ENCODE measurements at places on chromosomes 1 and 21. TPM values are rescaled to one million over a fixed set of nuclear protein-coding genes. Genes with fewer than 3 reads are reported as not detected.

The SIK1 gene
- 0.98 TPM for total RNA-seq

GRCh38 chr1:204105131-204105515, 32.2 kb downstream of the SOX13 start:
- no peak for DNase-seq

DNA sequence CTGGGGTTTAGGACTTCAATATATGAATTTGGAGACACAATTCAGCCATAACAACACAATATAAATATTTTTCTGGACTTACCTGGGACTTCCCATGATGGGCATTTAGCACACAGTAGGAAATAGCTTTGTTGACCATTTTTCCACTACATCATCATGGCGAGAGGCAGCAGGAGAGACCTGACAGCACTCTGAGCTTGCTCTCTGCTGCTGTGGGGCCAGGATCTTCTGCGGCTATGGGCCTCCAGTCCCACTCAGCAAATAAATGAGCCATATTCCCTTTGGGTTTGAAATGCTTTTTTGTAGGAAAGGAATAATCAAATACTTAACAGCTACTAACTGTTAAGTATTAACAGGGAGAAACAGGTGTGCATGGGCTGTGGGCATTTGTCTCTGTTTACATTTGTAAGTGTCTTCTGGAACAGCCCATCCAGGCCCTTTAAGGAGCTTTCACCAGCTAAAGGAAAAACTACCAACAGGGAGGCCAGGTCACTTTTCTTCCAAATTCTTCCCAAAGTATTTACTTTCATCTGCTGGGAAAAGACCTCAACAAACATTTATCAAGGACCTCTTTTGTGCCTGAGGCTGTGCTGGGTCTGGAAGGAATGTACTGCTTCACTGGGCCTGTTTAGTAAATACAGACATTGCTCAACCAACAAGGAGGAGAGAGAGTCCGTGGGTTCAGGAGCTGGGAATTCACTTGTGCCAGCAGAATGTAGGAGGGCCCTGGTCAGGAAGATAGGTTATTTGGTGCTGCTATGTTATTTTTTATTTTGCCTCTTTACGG, 133.2 kb downstream of the LRIG2 start:
- DNase-seq = no peak

The PRKAB2 gene
- 15.0 TPM for total RNA-seq

GRCh38 chr1:156740237-156740740, 599 bp downstream of the MRPL24 start:
- peak; percentile 35 for DNase-seq

DNA sequence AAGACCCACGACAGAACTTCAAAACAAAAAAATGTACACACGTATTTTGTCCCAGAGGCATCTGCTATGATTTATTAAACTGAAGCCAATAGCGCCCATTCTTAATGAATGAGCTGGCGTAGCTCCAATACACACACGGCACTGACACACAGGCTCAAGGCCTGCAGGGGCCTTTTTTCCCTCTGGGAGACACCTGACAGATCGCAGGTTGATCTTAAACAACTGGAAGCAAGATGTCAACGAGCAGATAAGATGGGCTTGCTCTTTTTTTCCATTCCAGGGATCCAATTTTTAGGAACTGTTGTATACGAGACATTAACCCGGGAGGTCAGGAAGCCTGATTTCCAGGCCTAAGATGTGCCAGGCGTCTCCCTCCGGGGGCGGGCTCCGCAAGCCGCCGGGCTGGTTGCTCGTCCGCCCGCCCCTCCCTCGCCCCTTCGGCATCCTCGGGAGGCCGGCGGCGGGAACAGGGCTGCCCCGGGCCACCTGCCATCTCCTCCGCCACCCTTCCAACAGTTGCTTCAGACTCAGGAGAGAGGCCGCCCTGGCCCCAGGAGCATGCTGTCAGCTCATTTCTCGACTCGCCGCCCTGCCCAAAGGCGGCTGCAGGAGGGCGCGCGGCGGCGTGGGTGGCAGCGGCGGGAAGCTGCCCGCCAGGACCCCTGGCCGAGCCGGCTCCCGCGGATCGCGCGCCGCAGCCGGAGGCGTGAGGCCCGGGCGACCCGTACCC, 735 bp downstream of the TTC13 start:
- peak; percentile 49 for DNase-seq

DNA sequence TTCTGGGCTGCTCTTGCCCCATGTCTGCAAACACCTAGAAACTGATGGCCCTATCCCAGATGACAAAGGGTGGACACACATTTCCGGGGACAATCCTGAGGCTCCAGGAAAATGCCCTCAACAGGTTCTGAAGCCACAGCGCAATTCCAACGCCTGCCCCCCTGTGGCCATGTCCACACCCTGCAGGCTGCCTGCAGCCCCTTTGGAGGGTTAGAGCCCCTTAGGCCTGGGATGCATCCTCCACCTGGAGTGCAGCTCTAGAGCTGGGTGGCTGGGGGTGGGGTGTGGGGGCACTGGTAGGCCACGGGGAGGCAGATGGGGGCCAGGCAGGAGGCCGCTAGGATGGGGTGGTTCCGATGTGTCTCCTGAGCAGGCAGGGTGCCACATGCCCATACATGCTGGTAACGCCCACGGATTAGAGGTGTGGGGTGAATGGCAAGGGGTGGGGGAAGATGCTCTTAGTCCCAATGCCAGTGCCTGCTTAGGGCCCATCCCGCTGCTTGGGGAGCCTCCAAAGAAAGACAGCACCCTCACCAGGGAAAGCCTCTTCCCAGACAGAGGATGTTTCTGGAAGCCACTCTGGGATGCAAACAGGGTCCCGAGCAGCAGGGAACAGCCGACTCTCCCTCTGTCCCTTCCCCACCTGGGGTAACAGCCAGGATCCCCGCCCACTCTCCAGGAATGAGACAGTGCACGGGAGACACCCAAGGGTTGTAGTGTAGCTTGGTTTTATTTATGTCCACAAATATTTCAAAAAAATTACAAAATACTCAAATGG, 34.0 kb downstream of the SLC45A1 start:
- DNase-seq = peak; percentile 64

The PRUNE1 gene
- total RNA-seq = 21.4 TPM

DNA sequence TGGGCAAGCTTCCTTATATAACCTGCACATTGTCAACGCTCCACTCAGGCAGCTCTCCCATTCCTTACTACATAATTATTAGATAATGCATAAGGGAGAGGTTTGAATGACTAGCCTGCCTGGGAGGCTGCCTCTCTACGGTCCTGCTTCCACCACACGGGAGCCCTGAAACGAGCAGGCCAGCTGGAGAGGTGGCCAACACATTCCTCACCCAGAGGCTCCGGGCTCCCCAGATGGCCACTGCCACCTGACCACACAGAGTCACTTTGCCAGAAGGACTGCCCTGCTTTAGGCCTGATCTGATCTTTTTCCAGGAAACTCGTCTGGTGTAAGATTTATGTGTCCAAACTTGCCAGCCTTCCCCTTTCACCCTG, 27.9 kb downstream of the HIVEP3 start:
- DNase-seq = no peak

DNA sequence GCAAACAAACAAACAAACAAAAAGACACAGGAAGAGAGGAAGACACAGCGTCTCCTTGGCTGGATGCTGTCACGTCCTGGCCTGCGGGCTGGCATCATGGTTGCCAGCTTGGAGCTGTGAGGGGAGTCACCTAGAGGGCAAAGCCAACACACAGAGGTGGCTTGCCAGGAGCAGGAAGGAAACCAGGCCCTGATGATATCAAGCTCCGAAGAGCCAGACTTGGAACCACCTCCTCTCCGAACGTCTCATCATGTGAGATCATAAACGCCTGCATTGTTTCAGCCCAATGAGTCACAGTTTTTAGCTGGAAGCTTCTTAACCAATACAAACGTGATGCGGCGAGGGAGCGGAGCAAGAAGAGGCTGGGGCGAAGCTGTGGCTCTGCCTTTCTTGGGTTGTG, 8.7 kb downstream of the PLA2G2D start:
- no peak for DNase-seq

The ERO1B gene
- 4.1 TPM for total RNA-seq

DNA sequence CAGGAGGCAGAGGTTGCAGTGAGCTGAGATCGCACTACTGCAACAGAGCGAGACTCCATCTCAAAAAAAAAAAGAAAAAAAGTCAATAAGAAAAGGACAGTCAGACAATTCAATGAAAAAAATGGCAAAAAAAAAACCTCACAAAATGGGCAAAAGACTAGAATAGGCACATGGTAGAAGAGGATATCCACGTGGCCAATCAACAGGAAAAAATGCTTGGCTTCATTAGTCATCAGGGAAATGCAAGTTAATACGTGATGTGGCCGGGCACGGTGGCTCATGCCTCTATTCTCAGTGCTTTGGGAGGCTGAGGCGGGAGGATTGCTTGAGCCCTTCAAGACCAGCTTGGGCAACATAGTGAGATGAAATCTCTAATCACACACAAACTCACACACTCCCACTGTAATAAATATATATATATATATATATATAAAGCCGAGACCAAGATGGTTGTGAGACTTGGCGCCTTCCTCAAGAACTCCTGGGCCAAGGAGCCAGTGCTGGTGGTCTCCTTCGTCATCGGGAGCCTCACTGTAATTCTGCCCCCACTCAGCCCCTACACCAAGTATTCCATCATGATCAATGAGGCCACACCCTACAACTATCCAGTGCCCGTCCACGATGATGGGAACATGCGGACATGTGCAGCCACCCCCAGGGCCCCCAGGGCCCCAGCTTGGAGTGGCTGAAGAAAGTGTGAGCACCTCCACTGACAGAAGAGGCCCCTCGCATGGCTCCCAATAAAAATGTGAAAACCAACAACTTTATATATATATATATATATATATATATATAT, 22.9 kb upstream of the LEFTY2 start:
- DNase-seq = no peak

The NRAS gene
- total RNA-seq = 79.1 TPM

The PM20D1 gene
- total RNA-seq = not detected

GRCh38 chr1:43034195-43034658, 75.6 kb upstream of the SLC2A1 start:
- no peak for DNase-seq

DNA sequence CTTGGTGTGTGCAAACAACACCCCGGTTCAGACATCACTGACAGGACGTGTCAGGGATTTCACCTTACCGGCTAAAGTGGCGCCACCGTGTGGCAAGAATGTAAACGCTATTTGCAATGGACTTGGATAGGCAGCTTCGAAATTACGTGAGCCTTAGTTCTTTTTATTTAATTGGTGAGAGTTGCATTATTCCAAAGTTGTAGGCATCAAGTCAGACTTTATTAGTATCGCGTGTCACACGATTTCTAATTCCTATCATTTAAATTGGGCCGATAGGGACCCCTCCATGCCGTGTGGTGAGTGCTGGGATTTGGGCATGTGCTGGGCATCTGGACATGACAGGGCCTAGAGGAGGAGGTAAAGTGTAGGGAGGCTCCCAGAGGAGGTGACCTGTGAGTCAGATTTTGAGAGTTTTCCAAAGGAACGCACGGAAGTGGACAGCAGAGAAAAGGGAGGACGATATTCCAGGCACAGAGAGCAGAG, 14.5 kb upstream of the CPT2 start:
- DNase-seq = peak; percentile 84

- peak; percentile 63 for DNase-seq
These were observed 255.9 kb downstream of the FAF1 start for GRCh38 chr1:50704126-50704525.

The SLC45A1 gene
- total RNA-seq = 0.82 TPM

DNA sequence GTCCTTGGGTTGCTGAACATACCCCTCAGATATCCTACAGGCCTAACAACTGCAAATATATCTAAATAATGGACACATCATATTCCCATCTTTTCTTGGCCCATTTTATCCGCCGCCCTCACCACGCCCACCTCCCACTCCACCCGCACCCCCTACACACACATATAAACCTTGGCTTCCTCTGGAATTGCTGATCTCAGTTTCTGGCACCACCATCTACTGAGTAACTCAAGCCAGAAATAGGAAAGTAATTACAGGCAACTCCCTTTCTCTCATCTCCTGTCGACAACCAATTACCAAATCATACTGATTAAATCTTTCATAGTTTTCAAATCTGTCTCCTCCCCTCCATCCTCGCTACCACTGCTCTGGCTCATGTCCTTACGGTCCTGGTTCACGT, 4.7 kb downstream of the RGS8 start:
- DNase-seq = no peak

- DNase-seq = no peak
These were observed 8.0 kb downstream of the RGS4 start for GRCh38 chr1:163076981-163077761.

DNA sequence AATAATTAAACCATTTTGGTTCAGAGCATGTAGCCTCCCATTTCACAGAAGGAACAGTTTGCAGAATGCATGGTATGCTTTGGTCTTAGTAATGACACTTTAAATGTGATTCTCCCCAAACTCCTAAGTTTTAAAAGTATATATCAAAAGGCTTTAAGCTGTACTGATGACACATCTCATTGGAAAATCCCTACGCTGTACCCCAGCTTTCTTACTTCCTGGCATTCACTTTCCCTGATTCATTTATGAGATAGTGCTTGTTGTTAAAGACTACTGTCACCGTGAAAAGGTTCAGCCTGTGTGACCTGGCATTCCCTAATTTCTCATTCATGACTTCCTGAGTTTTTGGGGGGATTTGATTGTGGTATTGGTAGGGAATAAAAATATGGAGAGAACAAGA, 53.4 kb downstream of the MPZL1 start:
- no peak for DNase-seq

- DNase-seq = no peak
These were observed 12.8 kb downstream of the MAGI3 start for GRCh38 chr1:113403065-113403464.

DNA sequence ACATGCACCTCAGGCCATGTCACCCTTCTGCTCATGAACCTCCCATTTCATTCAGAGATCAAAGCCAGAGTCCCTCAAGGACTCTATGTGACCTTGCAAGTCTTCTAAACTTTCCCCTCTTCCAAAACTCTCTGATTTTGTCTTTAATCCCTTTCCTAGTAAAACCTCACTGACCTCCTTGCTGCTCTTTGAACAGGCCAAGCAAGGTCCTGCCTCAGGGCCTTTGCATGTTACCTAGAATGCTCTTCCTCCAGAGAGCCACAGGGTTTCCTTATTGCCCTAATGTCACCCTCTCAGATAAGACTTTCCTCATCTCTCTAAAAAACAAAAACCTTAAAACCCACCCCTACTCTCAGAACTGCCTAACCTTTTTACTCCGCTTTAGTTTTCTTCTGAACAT, 26.6 kb downstream of the IL23R start:
- DNase-seq = no peak

DNA sequence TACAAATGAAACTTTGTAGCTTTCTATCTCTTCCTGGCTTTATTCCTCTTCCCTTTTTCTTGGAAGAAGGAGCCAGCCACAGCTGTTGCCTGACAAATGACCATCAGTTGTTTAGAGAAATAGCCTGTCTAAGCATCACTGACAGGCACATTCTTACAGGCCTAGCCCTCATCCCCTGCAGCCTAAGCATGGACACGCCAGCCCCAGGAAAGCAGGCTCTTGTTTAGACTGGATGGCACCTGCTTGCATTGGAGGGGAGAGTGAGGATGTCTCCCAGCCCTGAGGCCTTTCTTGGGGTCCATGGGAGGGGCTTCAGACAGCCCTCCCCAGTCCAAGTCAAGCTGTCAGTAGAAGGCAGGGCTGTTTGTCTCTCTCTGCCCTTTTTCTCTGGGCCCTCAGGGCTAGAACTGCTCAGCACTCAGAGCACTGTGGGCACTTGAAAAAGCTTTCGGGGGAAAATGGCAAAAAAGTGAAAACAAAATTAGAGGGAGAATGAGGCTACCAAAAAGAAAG, 282.5 kb upstream of the PLXNA2 start:
- DNase-seq = no peak

Data from A673 (cell line).